ENCODE measurements at places on chromosomes 16 and 17.

DNA sequence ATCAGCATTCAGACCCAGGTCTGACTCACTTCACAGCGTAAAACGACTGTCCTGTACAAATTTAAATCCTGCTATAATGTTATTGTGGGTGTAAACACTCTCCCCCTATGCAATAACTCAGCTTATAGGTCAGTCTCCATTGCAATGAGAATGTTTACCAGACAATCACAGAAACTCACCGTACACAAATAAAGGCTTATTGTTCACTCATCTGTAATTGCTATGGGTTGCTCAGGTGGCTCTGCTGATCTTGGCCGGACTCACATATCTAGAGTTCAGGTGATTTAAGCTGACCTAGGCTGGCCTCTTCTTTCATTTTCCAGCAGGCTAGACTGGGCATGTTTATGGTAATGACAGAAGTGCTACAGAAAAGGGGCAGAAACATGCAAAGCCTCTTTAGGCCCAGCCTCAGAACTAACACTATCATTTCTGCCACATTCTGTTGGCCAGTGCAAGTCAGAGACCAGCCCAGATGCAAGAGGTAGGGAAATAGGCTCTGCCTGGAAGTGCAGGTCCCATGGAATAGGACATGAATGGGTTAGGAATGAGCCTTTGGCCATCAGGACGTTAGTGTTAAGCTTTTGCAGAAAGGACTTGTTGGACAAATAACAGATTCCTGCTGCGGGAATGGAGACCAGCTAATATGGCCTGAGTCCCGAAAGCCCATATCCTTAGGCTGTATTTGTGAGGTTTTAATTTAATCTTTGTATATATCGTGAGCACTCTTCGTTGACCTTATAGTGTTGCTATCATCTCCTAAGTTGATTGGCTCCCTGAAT lies 44.0 kb downstream of the HLF start:
- DNase-seq = no peak

- DNase-seq = no peak
Observed at GRCh38 chr17:46046957-46047356, 47.9 kb downstream of the STH start.

GRCh38 chr17:76506408-76507345 lies 5.5 kb upstream of the RHBDF2 start:
- DNase-seq = no peak

- no peak for DNase-seq
Observed at GRCh38 chr16:10865991-10866966, 10.7 kb upstream of the CIITA start.

GRCh38 chr16:80804526-80805383 lies at the start of gene CDYL2:
CDYL2 (minus strand) TSS chr16:80804598; CDS start chr16:80804173, 425 bp downstream.
- DNase-seq = no peak

- DNase-seq = no peak
Observed at GRCh38 chr16:30710971-30711370, 12.0 kb downstream of the SRCAP start.

DNA sequence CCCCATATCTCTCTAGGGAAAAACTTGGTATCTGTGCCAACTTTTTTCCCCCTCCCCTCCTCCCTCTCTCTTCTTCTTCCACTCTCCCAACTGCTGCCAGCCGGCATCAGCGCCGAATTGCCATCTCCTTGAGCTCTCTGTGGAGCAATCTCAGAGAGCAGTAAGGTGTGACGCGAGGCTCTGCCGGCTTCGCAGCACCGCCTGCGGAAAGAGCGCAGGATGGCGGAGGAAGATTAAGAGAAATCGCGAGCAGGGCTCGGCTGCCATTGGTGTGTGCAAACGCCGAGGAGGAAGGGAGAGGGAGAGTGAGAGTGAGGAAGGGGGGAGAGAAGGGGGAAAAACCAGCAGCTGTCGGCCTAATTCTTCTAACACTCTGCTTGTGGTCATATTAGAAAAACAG lies 44.2 kb downstream of the NEUROD2 start:
- DNase-seq = no peak

DNA sequence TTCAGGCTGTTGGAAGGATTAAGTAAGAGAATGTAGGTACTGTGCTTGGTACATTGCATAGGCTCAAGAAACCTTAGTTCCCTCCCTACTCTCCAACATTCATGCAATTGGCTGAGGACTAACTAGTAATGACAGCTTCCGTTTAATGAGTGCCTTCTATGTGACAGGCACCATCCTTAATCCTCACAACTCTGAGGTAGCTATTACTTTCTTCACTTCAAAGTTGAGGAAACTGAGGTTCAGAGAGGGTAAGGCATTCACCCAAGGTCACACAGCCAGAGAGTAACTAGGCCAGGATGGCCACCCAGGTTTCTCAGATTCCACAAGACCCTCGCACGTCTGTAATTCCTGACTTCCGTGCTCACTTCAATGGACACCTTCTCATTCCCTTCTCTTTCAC lies 22.2 kb downstream of the UNC119 start:
- no peak for DNase-seq

DNA sequence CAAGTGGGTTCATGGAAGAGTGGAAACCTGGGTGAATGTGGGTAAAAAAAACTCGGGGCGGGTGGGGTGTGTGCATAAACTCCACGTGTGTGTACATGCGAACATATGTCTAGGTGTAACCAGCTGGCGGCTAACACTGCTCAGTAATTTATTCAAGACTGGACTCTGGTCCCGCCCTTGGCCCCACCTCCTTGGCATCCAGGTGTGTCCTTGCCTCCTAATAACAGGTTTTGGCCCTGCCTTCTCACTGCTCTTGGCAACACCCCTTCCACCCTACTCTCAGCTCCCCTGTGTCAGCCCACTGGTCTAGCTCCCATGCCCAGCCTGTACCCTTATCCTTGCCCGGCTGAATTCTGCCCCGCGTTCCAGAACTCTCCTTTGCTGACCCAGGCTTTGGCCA lies 8.3 kb downstream of the FLII start:
- DNase-seq = no peak

GRCh38 chr17:59002848-59003247 lies 103.8 kb downstream of the TRIM37 start:
- DNase-seq = no peak

DNA sequence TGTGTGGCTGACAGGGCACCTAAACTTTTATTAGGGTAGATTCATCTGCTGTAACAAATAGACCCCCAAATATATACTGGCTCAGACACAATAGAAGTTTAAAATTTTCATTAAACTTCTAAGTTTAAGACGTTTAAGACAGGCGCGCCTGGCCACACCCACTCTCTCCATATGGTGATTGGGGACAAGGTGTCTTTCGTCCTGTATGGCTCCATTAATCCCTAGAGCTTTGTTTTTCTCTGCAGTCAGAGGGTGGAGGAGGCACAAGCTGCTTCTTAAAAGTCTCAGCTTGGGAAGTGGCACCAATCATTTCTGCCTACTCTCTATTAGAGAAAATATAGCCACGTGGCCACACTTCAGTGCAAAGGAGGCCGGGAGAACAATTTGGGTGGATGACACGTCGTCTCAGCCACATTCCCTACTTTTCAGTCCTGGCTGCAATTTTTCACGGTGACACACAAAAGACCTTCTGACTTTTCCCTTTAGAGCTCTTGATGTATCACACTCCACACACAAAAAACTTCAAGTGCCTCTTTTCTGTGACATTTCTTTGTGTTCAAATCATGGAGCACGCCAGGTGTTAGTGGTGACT lies 125.5 kb upstream of the CACNG3 start:
- no peak for DNase-seq

- DNase-seq = no peak
Observed at GRCh38 chr17:39178536-39178935, 12.6 kb upstream of the ARL5C start.

DNA sequence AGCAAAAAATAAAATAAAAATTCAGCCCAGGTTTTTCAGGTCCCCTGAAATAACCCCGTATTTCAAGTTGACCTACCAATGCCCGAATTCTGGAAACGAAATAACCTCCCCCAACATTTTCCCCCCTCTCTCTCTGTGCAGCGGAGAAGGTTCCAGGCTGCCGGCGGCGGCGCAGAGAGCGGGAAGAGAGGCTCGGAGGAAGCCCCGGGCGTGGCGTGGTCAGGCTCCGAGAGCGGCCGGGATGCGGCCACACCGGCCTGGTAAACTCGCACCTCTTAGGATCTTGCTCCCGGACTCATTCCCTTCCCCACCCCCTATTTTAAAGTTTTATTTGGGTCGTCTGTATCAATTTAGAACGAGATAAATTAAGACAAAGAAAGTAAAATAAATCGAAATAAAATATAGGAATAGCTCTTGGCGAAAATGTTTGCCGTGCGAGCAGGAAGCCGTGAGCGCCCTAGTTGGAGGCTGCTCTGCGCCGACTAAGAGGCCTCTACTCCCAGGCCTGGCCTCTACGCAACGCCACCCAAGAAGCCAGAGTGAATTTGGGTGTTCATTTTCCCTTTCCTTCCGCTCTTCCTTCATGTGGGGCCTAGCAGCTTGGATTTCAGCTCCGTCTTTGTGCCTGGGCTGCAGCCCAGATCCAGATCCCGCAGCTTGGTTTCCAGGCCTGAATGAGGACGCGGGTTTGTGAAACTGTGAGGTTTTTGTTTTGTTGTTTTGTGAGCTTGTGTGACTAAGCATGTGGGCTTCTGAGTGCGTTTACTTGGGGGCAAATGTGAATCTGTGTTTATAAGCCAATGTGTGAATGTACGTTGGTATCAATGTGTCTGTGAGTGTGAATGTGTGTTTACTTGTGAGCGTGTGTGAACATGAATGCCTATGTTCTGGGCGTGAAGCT lies 1.5 kb upstream of the HOXB6 start:
- no peak for DNase-seq

DNA sequence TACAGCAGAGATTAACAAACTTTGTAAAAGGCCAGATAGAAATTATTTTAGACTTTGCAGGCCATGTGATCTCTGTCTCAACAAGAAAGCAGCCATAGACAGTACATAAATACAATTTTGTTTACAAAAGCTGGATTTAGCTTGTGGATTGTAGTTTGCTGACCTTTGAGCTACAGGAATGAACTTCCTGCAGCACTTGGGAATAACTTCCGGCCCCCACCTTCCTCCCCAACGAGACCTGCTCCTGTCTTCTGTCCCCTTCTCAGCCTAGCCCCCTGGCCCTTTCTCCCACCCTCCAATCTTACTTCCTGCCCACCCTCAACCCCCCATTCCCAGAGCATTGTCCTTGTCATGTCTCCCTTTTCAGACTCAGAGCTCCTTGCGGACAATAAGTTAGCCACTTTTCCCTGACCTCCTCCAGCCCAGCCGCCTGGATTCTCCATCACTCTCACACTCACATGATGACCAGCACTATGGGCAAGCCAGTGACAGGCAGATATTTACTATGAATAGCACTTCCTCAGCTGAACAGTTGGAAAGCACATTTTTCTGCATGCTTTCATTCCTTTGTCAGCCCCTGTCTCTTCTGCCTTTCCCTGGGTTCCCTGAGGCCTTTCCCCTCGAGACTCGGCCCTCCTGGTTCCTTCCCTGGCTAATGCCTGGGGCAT lies 27.6 kb upstream of the DLX3 start:
- no peak for DNase-seq

DNA sequence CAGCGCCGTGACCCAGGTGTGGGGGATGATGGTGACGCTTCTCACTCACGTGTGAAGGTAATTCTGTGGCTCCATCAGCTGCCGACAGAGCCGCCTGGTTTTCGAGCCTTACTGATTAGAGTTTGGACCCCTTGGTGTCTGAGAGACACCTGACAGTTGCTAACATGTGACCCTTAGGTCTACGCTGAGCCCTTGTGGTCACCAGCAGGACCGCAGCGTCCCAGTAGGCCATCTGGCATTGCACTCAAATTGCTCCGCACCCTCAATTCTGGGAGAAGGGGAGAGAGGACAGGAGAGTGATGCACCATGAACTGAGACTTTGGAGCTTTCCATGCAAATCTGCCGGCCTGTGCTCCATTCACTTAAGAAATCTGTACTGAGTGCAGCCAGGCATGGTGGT lies 2.5 kb downstream of the FLYWCH1 start:
- DNase-seq = no peak

GRCh38 chr16:70688246-70688742 lies 2.4 kb upstream of the MTSS2 start:
- no peak for DNase-seq

- no peak for DNase-seq
Observed at GRCh38 chr16:1992704-1993317, 3.0 kb downstream of the SYNGR3 start.

- DNase-seq = no peak
Observed at GRCh38 chr16:47045459-47045858, 72.0 kb upstream of the DNAJA2 start.

DNA sequence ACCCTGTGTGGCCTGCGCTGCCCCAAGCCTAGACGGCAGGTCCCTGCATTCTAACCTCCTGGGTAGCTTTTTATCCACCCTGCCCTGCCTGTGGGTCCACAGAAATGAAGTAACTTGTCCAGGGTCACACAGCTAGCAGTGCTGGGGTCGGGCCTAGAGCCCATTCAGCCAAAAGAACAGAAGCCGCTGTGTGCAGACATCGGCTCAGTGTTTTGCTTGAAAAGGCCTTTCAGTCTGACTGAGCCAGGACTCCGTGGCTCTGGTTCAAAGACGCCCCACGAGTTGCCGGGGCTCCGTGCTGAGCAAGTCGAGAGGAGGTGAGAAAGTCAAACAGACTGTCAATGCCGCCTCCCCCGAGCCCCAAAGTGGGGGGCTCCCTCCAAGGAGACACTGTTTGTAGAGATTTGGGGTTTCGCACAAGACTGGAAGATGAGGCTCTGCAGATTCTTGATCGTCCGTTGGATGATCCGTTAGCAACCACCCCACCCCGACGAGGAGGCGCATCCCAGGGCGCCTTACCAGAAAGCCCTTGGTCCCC lies 226.2 kb downstream of the NTN1 start:
- DNase-seq = no peak

GRCh38 chr16:69329369-69330285 lies 761 bp downstream of the PDF start:
- no peak for DNase-seq

DNA sequence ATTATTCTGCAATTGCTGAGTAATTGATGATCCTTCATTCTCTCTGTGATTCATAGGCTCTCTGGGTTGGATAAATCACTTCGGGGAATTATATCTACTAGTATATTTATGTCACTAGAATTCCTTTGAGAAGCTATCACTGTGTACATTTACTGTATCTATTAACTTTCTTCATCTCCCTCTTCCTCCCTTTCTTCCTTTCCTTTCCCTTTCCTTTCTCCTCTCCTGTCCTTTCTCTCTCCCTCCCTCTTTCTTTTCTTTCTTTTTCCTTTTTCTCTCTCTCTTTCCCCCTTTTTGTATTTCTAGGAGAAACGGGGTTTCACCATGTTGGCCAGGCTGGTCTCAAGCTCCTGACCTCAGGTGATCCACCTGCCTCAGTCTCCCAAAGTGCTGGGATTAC lies 711.8 kb downstream of the WWOX start:
- DNase-seq = no peak

GRCh38 chr17:34442387-34443111 lies 79.5 kb upstream of the CCL1 start:
- no peak for DNase-seq

- no peak for DNase-seq
Observed at GRCh38 chr17:30534938-30535921, 58.0 kb downstream of the GOSR1 start.

GRCh38 chr16:23934610-23935236 lies 98.9 kb downstream of the PRKCB start:
- DNase-seq = no peak

GRCh38 chr17:15996322-15996721 lies 3.2 kb downstream of the ZSWIM7 start:
- no peak for DNase-seq

- DNase-seq = no peak
Observed at GRCh38 chr17:45335721-45336120, 18.9 kb upstream of the MAP3K14 start.

GRCh38 chr17:16529906-16530305 lies 37.9 kb upstream of the LRRC75A start:
- no peak for DNase-seq

- no peak for DNase-seq
Observed at GRCh38 chr17:7001318-7001961, 5.6 kb downstream of the ALOX12 start.

Measured in CMK (cell line).